ENCODE measurements at places on chromosomes 4 and X. TPM values are rescaled to one million over a fixed set of nuclear protein-coding genes. Genes with fewer than 3 reads are reported as not detected.

GRCh38 chrX:15269618-15270521 lies at the start of gene ASB9:
ASB9 (minus strand) TSS chrX:15270083; CDS start chrX:15269874, 209 bp downstream.
- H3K4me3 ChIP-seq = peak within 1 kb of the TSS; percentile 7
- no peaks in the 10 kb centered on the region for H3K36me3 ChIP-seq
- H3K4me1 ChIP-seq = no peaks in the 10 kb centered on the region
- no peaks in the 10 kb centered on the region for H3K27me3 ChIP-seq
- H3K27ac ChIP-seq = no peak within 1 kb of the TSS

- no peaks in the 10 kb centered on the region for H3K36me3 ChIP-seq
- no peaks in the 10 kb centered on the region for H3K4me1 ChIP-seq
- DNase-seq = no peak
- no peak overlapping the region for H3K27ac ChIP-seq
- no peaks in the 10 kb centered on the region for H3K27me3 ChIP-seq
Observed at GRCh38 chr4:17103231-17103630, 204.8 kb upstream of the LDB2 start.

GRCh38 chr4:137545461-137545861 lies 13.2 kb upstream of the PCDH18 start:
- no peak for DNase-seq
- no peaks in the 10 kb centered on the region for H3K36me3 ChIP-seq
- H3K27me3 ChIP-seq = no peaks in the 10 kb centered on the region
- no peaks in the 10 kb centered on the region for H3K4me1 ChIP-seq
- H3K27ac ChIP-seq = no peak overlapping the region

DNA sequence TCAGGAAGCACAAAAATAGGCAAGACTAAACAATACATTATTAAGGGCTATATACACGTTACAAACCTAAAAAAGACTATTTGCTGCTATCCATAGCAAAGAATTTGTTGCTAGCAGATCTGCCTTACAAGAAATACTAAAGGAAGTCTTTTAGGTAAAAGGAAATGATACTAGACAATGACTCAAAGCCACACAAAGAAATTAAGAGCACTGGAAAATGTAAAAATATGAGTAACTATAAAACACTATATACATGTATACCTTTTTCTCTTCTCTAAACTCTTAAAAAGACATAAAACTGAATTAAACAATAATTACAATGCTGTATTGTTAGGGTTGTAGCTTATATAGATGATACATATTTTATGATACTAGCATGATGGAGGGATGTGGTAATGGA lies 25.7 kb downstream of the SLC9A7 start:
- H3K27me3 ChIP-seq = no peaks in the 10 kb centered on the region
- DNase-seq = no peak
- H3K4me1 ChIP-seq = no peaks in the 10 kb centered on the region
- no peaks in the 10 kb centered on the region for H3K36me3 ChIP-seq

GRCh38 chrX:149569770-149570169 lies 17.5 kb downstream of the MAGEA9B start:
- H3K4me3 ChIP-seq = no peak overlapping the region
- no peaks in the 10 kb centered on the region for H3K27me3 ChIP-seq
- no peaks in the 10 kb centered on the region for H3K4me1 ChIP-seq
- H3K36me3 ChIP-seq = no peaks in the 10 kb centered on the region
- DNase-seq = no peak
- no peak overlapping the region for H3K27ac ChIP-seq

GRCh38 chrX:136386826-136387225 lies 86.1 kb downstream of the ADGRG4 start:
- H3K36me3 ChIP-seq = no peaks in the 10 kb centered on the region
- no peak overlapping the region for H3K4me3 ChIP-seq
- H3K27ac ChIP-seq = no peak overlapping the region
- DNase-seq = no peak
- H3K4me1 ChIP-seq = no peaks in the 10 kb centered on the region

DNA sequence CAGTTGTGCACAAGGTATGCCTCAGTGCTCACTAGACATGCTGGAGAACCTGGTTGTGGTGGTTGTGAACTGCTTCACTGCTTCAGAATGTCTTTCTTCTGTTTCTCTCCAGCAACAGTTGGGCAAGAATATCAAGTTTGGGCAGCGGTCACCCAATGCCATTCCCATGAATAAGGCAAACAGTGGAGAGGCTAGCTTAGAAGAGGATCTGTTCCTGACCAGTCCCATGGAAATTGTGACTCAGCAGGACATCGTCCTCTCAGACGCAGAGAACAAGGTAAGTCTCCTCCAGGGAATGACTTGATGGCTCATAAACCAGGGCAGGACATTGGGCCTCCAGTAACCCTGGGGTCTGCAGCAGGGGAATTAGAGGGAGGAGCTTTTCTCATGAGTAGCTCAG lies 79.9 kb downstream of the AASDH start:
- H3K27me3 ChIP-seq = no peaks in the 10 kb centered on the region
- no peak overlapping the region for H3K4me3 ChIP-seq
- no peak overlapping the region for H3K27ac ChIP-seq
- no peaks in the 10 kb centered on the region for H3K4me1 ChIP-seq
- DNase-seq = no peak
- H3K36me3 ChIP-seq = no peaks in the 10 kb centered on the region

Gene PNMA5
- not detected for total RNA-seq
